ENCODE measurements at places on chromosomes 1 and 21.

- DNase-seq: no peak
Measured at GRCh38 chr1:30290581-30290980, 432.8 kb downstream of the MATN1 start.

DNA sequence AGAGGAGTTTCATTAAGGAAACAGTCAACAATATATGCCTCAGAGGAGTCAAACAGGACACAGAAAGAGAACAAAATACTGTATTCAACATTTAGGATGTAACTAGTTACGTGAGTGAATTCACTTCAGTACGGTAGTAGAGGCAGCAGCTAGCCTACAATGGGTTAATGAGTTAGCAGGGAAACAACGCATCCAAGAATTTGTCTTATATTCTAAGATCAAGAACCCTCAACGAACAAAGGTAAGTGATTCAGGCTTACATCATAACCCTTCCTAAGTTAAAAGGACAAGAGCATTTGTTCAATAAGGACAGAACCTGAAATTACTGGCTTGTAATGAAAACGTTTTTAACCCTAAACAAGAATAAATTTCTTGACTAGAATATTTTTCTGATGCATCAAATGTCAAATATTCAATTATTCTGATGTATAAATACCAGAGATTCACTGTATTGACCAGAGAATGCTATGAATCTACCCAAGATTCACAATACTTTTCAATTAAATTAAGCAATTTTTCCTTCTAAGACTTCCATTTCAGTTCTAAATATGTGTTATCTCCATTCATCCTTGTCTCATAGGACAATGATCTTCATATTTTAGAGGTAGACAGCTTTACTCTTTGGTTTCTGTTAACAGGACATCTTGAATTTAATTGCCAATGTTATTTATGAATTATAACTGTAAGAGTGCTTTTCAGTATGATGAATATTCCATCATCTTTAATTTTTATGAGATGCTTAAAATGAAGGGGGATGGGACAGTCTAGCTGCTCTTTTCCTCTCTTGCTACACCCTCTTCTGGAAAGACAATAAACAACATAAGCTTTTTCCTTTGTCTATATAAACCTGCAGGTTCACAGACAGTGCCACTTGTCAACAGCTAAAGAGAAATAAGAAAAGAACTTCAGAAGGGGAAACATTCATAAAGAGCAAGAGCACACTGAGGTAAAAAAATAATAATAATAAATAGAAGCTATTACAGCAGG is 209.5 kb downstream of the SMYD3 start:
- no peak for DNase-seq

DNA sequence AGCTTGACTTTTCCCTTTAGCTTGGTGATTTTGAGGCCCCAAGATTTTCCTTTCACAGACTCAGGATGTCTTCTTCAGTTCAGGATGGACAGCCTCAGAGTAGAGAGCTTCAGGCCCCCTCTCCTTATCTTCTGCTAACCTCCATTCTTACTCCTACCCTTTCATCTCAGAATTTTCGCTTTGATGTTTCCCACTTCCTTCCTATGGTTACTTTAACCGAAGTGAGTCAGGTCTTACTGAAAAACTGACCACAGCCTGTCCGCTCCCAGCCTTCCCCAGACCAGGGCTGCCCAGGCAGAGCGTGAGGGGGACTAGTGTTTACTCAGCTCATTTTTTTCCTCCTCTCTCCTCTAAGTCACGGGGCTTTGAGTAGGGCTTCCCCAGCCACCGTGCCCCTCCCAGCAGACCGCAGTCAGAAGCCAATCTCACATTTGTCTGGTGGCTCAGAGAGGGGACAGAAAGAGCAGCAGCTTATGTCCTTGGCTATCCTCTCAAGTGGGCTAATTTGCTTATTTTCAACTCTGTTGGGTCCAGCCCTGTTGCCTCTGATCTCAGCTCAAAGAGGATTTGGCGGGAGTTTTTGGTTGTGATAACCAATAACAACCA is 4.2 kb upstream of the IL19 start:
- peak; percentile 67 for DNase-seq

- DNase-seq: no peak
Measured at GRCh38 chr21:44957901-44958451, 18.1 kb downstream of the SLX9 start.

DNA sequence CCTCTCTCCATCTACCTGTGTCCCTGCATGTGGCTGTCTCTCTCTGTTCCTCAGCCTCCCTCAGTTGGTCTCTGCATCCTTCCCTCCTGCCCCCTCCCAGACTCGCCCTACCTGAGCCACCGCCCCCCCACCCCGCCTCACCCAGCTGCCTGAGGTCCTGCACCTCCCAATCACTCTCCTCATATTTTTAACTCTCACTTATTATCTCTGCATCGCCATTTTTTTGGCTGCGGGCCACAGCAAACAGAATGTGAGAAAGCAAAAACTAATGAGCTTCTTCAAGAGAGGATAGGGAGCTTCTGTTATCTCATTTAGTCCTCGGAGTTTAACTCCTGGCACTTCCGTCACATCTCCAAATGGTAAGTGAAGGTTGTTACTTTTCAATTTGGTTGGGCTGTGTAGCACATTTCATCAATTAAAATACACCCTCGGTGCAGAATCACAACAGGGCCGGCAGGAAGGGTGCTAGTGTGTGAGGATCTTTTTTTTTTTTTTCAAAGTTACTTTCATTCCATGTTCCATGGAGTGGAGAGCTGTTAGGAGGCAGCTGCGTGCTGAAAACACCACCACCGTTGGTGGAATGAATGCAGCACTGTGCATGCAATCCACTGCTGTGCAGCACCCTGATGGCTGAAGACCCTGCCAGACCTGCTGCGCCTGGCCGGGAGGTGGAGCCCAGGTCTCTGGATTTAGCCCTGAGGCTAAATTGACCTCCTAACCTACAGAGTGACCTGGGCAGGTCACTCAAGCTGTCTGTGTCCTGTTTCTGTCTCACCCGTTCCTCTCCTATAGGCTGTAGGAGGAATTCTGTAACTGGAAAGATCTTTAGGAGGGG is 157.2 kb upstream of the NFIA start:
- no peak for DNase-seq

- no peak for DNase-seq
Measured at GRCh38 chr1:169483500-169483966, 2.2 kb downstream of the SLC19A2 start.

- DNase-seq: no peak
Measured at GRCh38 chr1:224879162-224879803, 50.2 kb upstream of the DNAH14 start.

Measured in activated CD4-positive, alpha-beta T cell treated with anti-CD3 and anti-CD28 coated beads, Interleukin-2, amount 50 U/mL, for 4 hours (primary cell).